IPS-NIHi11 (cell line): ENCODE measurements at places on chromosomes 3 and 15.
A peak's percentile ranks its signal among the peaks of the same experiment; 100 is the strongest.

GRCh38 chr3:187673012-187673411 is 2.8 kb upstream of the SST start:
- DNase-seq: no peak

GRCh38 chr15:47570881-47571640 is 146.2 kb upstream of the SEMA6D start:
- DNase-seq: no peak

- DNase-seq: no peak
These were observed 104.6 kb upstream of the SELENOK start for GRCh38 chr3:53996141-53996874.

- DNase-seq: no peak
These were observed 31.3 kb upstream of the PIK3CA start for GRCh38 chr3:179116816-179117215.

GRCh38 chr3:81170298-81170697 is 591.1 kb downstream of the GBE1 start:
- DNase-seq: peak; percentile 25

GRCh38 chr3:123093696-123094095 is 26.9 kb downstream of the PDIA5 start:
- no peak for DNase-seq

DNA sequence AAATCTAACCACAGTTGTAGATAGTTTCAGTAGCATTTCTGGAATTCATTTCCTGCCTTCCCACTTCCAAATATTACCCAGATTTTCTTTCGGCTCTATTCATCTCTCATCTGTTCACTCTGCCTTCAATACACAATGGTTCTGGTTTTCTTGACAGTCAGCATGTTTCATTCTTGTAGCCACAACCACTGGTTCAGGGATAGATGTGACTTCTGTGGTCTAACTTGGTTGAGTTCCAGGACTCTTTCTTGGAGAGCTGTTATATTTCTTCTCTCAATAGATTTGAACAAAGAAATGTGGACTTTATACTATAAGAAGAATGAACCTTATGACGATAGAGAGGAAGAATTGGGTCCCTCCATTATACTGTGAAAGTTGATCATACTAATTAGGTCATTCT is 228.8 kb downstream of the NSUN3 start:
- no peak for DNase-seq

DNA sequence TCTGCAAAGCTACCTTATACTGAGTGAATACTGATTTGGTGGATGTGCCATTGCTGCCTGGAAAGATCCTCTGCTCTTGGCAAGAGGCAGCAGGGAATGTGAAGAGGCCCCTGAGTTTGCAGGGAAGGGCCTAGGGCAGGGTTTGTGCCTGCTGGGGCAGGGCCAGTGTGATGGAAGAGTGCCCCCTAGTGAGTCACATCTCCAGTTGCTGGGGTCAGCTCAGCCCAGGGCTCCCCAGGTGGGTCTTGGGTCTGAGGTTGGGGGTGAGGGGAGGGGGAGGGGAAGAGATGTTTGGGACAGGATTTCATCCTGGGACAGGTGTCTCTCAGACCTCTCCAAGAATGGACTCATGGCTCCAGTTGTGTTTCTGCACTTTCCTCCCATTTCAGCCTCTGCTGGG is 4.1 kb upstream of the AMOTL2 start:
- DNase-seq: peak; percentile 73
